ENCODE measurements at places on chromosomes 12 and 14.

- DNase-seq = no peak
Measured at GRCh38 chr12:115000038-115000437, 316.1 kb upstream of the TBX3 start.

DNA sequence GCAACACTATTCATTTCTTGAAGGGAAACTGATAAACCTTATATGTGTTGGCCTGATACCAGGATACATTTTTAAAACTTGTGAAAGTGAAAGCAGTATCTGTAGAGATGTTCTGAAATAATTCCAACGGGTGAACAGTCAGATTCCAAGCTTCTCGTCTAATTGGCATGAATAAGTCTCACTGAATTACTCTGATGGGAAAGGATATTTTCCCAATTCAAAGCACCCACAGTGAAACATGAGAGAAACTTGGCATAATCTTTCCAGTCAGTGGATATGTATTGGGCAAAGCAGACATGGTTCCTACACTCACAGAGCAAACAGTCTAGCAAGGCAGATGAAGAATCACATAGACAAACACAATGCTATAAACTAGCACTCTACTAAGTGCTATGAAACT lies 413.1 kb downstream of the MED13L start:
- no peak for DNase-seq

- no peak for DNase-seq
Measured at GRCh38 chr12:70059373-70059772, 183.9 kb upstream of the CNOT2 start.

DNA sequence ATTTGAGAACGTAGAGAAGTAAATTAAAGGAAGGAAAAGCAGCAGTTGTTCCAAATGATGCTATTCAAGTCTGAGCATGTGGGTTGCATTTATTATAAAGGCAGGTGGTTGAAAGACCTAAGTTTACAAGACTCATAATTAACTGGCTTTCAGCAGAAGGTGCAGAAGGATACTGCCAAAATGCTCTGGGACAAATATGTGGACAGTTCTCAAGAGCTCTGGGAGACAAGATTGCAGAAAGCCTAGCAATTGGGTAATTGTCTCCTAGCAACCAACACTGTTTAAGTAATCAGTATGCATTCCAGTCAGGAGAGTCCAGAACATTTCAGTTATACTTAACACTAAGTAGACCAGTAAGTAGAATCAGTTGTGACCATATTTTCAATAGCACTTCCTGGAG lies 131.5 kb downstream of the GPR135 start:
- DNase-seq = no peak

DNA sequence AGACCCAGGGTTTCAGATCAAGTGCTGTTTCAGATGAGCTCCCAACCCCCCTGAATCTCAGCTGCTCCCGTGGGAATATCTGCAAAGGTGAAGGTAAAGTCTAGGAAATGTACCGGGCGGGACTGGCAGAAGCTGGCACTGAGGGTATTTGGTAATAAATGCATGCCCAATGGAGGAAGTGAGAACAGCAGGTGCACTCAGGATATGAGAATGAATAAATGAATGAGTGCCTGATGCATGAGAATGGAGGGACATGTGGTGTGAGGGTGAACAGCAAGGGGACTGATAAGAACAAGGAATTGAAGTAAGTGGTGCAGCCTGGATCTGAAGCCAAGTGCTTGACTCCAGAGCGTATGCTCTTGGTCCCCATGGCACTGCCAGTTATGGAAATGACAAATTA lies 11.6 kb downstream of the RAPGEF3 start:
- no peak for DNase-seq

- DNase-seq = no peak
Measured at GRCh38 chr12:61397668-61398067, 862.5 kb upstream of the USP15 start.

DNA sequence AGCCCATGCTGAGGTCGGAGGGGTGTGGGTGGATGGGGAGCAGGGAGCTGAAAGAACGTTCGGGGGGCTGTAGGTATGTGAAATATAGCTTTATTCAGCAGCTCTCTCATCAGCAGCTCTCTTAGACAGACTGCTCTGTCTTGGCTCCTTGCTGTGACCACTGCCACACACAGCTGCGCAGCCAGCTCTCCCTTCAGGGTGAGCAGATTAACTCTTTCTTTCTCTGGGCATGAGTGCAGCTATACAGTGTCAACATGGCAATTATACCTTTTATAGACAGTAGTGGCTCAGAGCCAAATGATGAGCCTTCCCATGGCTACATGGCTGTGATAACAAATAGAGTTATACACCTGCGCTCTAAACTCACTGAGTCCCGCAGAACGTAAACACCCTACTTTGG lies 137.7 kb upstream of the NEDD1 start:
- DNase-seq = no peak

GRCh38 chr12:51183816-51184215 lies 10.9 kb upstream of the TFCP2 start:
- peak; percentile 47 for DNase-seq

- DNase-seq = no peak
Measured at GRCh38 chr12:106022568-106023012, 116.2 kb downstream of the NUAK1 start.

GRCh38 chr12:57016348-57016747 lies at the start of gene TAC3:
TSS of gene TAC3 (minus strand) at chr12:57016529. CDS start at chr12:57015797, 732 bp downstream.
- DNase-seq = no peak

GRCh38 chr14:23209651-23210423 lies 26.4 kb upstream of the SLC7A8 start:
- no peak for DNase-seq

GRCh38 chr12:95239216-95239615 lies 21.6 kb downstream of the VEZT start:
- no peak for DNase-seq

DNA sequence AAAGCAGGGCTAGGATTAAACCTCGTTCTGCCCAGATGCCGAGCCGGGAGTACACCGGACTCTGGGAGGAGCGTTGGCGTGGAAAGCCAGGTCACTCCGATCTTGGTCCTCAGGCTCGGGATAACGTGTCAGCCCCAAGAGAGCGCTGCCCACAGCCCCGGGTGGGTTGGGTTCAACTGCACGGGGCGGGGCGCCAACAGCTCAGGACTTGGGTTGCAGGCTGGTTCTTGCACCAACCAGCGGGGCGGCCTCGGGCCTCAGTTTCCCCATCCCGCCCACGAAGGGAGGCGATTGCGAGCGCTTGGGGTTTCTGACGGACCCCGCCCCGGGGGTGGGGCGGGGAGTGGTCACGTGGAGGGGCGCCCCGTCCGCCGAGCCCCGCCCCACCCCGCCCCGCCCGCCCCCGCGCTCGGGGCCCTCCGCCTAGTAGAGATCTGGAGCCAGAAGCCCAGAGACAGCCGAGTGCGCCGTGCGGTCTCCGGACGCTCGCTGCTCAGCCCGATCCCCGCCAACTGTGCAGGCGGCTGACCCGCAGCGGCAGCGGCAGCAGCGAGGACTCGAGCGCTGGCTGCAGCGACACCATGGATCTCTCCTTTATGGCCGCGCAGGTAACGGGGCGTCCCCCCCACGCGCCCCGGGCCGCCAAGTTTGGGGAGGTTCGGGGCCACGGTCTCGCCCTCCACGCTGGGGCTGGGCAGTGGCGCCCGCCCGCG lies at the start of gene C14orf132:
C14orf132 (plus strand) TSS at position 443 of the 713 bp plus-strand sequence; CDS start at position 582, 139 bp downstream.
- peak; percentile 66 for DNase-seq

GRCh38 chr12:67519484-67520433 lies 128.8 kb upstream of the DYRK2 start:
- no peak for DNase-seq

- DNase-seq = peak; percentile 77
Measured at GRCh38 chr14:22887260-22887989, 4.4 kb downstream of the REM2 start.

- no peak for DNase-seq
Measured at GRCh38 chr12:54159589-54159988, 29.2 kb downstream of the SMUG1 start.

GRCh38 chr12:91722072-91722471 lies 423.6 kb downstream of the BTG1 start:
- no peak for DNase-seq

DNA sequence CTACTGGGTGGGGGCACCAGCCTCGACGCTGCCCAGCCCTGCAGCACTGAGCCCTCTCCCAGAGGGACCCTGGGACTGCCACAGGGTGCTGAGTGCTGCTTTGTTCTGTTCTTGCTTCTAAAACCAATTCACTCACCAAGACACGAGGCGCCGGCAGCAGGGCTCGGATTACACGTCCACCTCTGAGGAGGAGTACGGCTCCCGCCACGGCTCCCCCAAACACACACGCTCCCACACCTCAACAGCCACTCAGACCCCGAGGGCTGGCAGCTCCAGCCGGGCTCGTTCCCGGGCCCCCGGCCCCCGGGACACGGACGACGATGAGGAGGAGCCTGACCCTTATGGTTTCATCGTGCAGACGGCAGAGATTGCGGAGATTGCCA lies 24.3 kb downstream of the CEP170B start:
- no peak for DNase-seq

DNA sequence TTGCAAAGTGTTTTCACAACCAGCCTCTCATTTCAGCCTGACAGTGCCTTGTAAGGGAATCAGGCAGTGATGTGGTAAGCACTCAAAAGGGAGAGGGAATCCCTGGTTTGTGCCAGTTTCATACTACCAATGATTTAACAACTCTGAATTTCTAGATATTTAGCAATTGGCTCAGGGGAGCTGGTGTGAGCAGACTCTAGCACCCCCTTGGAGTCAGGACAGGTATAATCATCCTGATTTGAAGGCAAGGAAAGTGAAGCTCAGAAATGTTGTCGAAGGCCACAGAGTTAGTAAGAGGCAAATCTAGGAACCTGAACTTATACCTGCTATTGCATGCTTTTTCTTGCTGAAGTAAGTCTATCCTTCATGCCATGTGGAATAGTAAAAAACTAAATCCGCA lies 63.1 kb upstream of the DACT1 start:
- no peak for DNase-seq

GRCh38 chr14:104792101-104792884 lies 3.3 kb downstream of the AKT1 start:
- no peak for DNase-seq

GRCh38 chr14:53549956-53550355 lies 396.8 kb upstream of the DDHD1 start:
- no peak for DNase-seq

GRCh38 chr12:8553088-8553627 lies 12.5 kb upstream of the CLEC4E start:
- no peak for DNase-seq

GRCh38 chr14:21264025-21264801 lies 5.0 kb downstream of the HNRNPC start:
- DNase-seq = no peak

DNA sequence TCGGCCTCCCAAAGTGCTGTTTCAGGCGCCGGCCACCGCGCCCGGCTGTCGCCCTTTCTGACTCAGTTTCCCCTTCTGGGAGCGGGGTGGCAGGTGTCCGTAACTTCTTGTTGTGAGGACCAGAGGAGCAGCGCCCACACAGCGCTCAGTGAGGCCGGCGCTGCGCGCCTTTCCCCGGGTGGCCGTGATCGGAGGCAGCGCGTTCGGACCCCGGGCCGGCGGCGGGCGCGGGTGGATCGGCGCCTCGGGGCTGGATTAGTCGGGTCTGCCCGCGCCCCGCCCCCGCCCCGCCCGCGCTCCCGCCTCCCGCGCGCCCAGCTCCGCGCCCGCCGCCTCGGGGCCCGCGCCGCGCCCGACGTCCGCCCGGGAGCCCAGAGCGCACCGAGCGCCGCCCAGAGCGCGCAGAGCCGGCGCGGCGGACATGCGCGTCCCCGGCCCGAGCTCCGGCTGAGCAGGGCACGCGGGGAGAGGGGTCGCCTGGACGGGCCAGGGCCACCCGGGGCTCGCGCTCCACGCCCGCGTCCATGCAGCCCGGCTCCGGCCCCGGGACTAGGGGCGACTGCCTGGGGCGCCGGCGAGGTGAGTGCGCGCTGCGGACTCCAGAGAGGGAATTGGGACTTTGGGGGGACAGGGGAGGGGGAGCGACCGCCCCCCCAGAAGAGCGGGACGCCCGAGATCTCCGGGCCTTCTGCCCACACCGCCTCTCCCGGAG lies 50.6 kb downstream of the LRCOL1 start:
- DNase-seq = peak; percentile 45

DNA sequence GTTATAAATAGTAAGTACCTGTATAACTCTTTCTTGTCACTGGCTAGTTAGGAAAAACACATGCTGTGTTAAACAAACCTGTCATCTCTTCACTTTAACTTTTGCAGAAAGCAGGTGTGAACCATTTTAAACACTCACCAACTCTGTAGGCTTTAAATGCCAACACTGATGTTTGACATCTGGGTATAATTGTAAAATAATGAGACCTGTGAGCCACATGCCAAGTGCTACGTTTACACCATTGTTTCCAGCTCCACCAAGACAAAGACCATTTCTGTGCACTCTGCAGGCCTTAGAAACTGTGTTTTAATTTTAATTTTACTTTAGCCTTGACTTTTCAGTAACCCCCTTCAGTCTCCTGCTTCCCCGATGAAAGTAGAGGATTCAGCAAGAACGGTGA lies 11.0 kb downstream of the TPH2 start:
- DNase-seq = no peak

- no peak for DNase-seq
Measured at GRCh38 chr12:39772821-39773259, 153.2 kb upstream of the ABCD2 start.

GRCh38 chr12:131732-132495 lies 65.3 kb downstream of the IQSEC3 start:
- DNase-seq = no peak

DNA sequence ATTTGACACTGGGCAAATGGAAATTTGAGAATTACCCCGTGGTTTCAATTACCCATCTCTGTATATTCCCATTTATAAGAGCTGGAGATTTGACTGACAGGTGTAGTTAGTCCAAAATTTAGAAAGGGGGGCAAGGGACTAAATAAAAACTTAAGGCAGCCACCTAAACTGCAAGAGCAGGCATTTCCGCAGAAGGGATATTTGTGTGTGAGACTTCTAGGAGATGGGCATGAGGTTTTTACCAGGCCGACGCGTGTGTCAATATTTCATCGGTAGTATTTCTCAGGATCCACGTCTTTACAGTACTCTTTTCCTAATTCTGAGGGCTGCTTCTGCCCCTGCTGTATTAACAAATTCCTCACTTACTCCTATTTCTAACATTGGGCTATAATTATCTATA lies 1.4 kb downstream of the FAR2 start:
- no peak for DNase-seq

- DNase-seq = no peak
Measured at GRCh38 chr12:68614105-68614679, 3.5 kb downstream of the RAP1B start.

DNA sequence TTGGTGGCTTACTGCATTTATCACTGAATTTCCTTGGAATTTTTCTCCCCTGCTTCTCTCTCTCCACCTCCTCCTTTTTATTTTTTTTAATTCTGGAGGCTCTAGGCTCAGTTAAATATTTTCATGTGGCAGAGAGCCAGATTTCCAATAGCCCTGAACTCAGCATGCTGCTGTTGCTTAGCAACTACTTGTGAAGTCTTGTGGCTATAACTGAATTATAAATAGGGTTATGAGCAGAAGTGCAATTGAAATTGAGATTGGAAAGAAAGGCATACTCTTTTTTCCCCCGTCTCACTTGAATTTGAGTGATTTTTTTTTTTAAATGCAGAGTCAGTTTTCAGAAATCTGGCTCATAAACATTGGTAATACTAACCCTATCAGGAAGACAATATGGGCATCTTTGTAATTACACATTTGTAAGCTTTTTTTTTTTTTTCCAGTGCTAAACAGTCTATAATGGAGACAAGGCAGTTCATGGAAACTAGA lies 38.3 kb downstream of the ATF7IP start:
- peak; percentile 51 for DNase-seq

All from colonic mucosa (tissue), 4 donors.